ENCODE measurements at places on chromosomes 11 and 22.
A peak's percentile ranks its signal among the peaks of the same experiment; 100 is the strongest.

- DNase-seq, result no peak
These were observed 78.5 kb downstream of the PLEKHA7 start for GRCh38 chr11:16935518-16936302.

DNA sequence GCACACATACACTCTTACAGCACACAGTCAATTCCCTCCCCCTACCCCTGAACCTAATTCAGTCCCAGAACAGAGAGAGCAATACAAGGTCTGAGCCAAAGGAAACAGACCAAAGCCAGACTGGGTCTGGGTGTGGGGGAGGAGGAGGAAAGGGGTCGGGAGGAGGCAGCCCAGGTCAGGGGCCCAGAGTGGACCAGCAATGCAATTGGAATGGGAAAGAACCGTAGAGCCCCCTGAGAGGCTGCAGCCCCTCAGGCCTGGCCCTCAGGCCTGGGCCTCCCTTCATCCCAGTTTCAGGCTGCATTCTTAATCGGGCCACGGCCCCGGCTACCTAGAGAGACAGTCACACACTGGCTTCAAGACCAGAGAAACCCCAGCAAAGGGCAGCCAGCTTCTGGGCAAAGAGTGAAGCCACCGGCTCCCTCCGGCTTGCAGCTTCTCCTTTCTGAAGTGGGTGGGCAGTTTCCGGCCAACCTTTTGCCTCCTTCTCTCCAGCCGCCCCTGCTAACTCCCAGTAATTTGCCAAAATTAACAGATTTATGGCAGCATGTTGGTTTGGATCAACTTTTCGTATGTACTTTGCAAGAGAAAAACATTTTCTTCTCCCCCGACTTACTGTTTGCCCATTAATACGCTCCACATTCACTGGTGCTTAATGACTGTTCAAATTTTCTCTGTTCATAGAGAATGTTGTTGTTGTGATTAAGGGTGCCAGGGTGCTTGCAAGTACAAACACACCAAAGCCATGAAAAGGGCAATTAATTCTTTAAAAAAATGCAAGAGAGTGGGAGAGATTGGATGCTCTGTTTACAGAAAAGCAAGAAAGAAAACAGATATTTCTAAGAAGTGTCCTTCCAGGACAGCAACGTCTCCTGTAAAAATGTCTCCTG is 488.3 kb downstream of the MN1 start:
- no peak for DNase-seq

DNA sequence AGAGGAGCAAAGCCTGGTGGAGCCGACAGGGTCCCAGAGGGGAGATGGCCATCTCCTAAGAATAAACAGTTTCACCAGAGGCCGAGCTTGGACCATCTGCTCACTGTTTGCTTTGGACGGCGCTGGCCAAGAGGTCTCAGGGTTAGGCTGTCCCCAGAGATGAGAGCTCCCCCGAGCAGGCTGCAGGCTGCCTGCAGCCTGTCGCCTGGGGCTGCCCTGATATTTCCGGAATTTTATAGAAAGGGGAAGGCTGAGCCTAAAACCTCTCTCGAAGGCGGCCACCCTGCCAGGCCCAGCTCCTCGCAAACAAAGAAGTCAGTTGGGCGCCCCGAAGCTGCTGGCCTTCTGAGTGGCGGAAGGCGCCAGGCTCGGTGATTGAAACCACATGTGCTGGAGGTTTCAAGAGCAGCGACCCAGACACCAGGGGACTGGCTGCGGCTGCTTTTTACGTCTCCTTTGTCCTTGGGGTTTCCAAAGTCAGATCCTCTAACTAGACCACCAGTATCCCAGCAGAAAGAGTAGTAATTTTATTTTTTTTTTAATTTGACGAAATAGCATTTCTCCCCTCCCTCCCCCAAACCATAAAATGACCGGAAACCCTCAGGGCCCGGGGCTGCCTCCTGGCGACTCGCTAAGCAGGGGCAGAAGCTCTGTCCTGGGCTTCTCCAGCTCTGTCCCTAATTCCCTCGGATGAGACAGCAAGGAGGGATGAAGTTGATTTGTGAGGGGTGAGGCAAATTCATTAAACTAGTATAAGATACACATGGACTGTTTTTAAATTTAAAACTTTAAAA is 57.4 kb downstream of the CLMP start:
- DNase-seq, result no peak

GRCh38 chr11:134734141-134734845 is 322.3 kb upstream of the B3GAT1 start:
- DNase-seq, result no peak

DNA sequence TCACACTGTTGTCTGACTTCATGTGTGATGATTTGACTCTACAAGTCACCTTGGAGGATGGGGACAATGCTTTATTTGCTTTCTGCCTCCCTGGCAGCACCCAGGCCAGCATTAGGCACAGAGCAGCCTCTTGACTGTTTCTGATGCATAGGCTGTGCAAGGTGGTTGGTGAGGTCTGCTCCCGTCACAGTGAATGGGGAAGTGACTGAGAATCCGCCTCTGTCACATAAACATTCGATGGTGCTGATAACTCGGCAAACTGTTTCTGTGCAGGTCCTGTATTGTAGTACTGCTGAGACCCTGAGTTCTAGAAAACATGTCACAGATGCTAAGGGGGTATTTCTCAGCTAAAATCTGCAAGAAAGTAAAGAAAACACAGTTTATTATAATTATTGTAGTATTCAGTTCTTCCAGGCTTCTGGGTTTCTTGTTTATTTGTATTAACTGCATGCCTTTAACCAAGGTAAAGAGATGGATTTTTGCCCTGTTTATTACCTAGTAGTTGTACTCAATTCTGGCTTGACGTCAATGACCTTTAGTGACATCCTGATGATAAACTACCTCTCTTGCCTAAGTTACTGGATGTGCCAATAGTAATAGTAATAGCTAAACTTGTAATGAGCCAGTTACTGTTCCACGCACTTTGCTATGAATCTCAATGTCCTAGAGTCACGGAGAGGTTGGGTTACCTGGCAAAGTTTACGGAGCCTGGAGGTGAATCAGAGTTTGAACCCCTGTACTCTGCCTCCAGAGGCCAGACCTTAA is 24.8 kb upstream of the RCN1 start:
- no peak for DNase-seq

- no peak for DNase-seq
These were observed 4.6 kb downstream of the AP5B1 start for GRCh38 chr11:65776196-65776595.

DNA sequence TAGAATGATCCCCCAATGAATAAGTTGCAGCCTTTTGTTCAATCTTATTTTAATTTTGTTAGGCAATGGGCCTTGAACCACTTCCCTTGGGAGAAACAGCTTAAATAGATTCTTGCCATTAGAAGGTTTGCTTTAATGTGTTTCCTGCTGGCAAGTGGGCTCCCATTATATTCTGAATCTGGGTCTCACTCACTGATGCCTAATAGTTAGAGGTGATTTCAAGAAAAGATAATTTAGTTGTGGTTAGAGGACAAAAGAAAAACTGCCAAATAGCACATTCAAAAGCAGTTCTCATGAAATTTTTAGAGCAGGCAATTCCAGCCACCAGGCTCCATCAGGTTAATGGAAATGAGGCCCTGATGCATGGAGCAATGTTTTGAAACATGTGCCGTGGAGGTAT is 362.6 kb upstream of the CHORDC1 start:
- DNase-seq, result no peak

GRCh38 chr11:125129316-125129993 is 18.0 kb upstream of the TMEM218 start:
- DNase-seq, result no peak

DNA sequence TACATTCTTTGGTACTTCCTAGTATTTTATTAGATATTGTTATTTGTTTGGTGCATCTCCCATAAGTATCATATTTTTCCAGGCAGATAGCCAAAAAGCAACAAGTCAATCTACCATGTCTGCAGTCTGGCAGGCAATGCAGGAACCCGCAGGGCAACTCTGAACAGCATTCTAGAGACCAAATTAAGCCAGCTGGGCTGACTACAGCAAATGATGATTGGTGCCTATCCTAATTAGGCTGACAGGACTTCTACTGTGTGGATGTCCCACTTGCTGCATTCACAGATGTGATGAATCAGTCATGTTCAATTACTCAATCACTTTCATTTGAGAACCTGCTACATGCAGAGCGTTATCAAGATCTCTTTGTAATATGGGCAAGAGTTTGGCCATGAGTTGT is 40.3 kb upstream of the AMOTL1 start:
- no peak for DNase-seq

DNA sequence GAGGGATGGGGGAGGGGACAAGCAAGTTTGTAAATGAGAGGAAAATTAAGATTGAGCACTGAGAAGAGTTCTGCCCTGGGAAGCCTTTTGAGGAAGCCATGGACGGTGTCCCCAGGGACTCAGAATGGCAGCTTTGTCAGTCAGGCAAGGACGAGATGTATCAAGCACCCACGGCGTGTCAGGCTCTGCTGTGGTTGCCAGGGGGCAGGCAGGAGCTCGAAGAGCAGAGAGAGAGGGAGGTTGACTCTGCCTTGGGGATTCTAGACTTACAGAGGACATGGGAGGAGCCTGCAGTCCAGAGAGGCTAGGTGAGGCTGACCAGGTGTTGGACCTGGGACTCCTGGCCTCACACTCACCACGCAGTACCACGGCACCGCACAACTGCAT is 29.1 kb upstream of the SYT7 start:
- DNase-seq, result no peak

DNA sequence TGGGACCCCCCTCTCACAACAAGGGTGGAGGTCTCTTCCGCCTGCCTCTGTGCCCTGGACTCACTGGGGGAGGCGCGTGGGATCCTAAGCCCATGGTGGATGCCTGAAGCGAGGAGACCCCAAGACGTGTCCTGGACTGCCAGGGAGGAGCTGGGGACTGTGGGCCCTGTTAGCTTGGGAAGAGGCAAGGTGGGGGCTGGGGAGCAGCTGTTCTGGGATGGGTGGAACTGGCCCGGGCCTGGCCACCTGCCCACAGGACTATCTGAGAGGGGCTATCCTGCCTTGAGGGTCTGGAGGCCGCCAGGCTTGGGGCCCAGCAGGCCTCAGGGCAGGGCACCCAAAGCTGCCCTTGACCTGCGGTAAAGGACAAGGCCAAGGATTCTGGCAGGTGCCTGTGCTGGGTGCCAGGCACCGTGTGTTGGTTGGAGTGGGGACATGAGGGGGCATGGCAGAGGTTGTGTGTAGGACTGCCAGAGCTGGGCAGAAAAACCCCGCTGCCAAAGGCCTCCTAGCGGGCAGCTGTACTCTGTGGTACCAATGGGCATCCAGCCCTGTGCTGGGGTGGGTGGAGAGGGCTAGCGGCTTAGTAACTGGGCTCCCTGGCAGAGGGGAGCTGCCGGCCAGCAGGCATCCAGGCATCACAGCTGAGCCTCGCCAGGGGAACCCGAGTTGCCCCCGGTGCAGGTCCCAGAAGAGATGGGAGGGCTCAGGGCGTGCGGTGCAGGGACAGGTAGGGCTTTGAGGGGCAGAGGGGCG is 670 bp downstream of the LSP1 start:
- no peak for DNase-seq

DNA sequence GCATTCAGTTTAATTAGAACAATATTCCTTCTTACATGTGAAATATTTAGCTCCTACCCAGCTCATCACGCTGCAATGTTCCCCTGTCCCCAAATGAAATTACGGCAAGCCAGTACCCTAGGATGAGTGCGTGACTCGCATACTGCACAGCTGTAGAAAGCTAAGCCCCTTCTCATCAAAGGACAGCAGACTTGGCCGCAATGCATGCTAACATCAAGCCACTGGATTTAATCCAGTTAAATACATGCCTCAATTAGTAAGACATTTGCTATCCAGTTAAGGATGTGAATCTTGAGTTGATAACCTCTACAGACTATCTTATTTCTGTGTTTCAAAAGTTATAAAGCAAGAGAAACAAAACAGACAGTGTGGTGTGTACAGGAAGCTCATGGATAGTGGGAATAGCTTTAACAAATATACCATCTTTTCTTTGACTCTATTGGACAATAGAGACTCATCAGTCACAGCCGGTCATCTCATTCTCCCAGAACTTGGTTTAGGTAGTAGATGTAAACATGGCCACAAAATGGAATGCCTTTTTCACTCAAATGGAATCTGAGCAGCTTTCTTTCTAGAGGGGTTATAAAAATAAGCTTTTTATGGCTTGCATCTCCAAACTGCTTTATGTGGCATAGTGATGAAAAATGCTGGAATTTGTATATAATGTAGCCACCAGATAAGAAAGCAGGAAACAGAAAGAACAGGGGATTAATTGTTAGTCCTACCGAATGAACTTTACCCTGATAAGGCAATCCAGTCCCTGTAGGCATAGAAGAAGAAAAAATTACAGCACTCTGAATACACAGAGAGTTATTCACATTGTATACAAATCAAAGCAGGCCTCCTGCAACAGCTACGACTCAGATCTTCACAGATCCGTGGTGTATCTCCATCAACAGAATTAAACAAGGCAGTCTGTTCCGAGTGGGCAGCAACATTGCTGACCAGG is 224.1 kb downstream of the CADM1 start:
- DNase-seq, result no peak

DNA sequence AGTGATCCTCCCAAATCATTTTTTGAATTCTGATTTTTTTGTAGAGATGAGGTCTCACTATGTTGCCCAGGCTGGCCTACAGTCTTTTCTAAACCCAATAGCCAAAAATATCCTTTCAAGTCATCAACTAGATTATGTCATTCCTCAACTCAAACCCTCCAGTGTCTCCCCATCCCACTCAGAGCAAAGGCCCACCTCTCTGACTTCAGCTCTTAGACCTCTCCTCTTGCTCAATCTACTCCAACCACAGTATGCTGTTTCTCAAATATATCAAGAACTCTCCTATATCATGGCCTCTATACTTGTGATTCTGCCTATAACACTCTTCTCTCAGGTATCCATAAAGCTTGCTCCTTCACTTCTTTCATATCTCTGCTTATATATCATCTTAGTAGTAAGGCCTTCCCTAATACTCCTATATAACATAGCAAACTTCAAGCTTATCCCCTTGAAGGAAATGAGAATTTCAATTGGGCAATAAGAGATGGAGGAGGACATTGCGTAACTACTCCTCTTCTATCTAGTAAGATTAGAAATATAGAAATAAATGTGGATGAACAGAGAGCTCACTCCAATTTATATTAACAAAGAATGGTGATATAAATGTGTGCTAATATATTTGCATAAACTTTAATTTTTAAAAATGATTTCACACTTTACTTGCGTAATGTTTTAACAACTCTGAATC is 24.5 kb downstream of the DLG2 start:
- DNase-seq, result no peak

DNA sequence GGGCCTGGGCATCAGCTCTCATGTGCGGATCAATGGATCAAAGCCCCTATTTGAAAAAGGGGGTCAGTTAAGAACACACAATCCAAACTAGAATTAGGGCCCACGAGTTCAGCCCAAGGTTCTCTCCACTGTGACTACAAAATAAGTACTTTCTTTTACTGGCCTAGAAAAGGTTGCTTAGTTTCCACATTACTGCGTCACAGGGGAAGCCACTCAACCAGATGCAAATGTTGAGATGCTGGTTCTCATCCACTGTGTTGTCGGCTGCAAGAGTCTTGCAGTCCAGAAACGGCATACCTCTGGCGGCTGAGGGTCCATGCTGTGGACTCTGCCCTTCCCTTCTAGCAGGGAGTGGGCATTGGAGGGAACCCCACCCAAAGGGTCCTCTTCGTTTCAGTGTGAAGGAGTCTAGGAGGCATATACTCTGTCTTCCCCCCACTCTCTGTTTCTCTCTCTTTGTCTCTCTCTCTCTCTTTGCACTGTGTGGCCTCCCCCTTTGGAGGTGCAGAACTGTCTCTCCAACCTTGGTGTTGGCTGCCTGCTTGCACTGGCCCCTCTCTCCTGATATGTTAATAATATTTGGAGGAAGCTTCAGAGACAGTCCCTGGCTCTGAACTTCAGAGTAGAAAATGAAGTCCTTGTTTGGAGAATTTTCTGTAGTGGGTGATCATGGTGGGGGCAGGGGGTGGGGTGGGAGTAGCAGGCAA is 99.0 kb upstream of the NNMT start:
- no peak for DNase-seq

GRCh38 chr22:30266445-30267381 is at the start of gene OSM:
OSM (minus strand) TSS chr22:30266851; CDS start chr22:30266799, 52 bp downstream.
- DNase-seq, result peak; percentile 52
